ENCODE measurements at places on chromosomes 7 and 10.

DNA sequence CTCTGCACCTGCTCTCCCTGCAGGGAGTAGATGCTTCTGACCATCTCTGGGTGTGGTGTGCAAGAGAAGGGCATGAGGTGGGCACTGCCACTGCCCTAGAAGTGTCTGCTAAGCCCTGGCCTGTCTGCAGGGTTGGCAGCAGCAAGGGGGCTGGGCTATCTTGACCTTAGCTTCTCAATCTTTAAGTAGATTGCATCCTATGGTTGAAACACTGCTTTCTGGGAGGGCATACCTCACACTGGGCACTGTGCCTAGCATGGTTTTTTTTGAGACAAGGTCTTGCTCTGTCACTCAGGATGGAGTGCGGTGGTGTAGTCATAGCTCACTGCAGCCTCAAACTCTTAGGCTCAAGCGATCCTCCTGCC, 54.9 kb downstream of the CLIP2 start:
- DNase-seq: no peak

DNA sequence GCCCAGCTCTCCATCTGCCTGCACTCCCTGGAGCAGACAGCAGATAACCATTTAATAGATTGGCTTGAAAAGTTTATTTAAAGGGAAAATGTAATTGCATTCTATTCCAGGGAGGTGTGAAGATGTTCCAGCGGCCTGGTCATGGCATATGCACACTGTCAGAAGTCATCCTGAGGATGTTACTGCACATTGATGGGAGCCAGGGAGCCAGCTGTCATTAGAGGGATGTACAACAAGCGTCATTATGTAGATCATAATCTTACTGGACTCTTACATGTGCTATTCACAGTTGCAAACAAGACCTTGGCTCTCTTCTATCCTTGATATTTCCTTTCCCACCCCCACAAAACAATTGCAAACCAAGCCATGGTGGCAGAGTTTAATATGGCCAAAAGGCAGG, 65.4 kb downstream of the FAM204A start:
- DNase-seq: no peak

GRCh38 chr7:13035233-13035632, 347.8 kb downstream of the ARL4A start:
- no peak for DNase-seq

- no peak for DNase-seq
These were observed 92.1 kb downstream of the PPP1R3C start for GRCh38 chr10:91540733-91541132.

DNA sequence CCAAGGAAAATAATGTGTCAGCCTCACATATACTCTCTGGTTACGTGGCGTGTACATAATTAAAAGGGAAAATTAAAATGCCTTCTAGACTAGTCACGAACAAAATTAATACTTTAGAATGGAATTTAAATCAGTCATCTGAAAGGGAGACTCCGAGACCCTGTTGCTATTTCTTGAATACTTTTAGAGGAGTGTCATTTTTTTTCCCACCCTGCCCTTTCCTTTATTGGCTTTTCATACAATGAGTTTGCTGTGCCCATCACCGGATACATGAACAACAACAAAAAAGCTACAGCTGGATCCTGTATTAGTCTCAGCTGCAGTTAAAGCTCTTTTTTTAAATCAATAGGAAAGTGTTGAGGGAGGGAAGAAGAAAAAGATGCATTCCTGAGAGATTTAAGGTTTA, 20.1 kb downstream of the CYTH3 start:
- no peak for DNase-seq

DNA sequence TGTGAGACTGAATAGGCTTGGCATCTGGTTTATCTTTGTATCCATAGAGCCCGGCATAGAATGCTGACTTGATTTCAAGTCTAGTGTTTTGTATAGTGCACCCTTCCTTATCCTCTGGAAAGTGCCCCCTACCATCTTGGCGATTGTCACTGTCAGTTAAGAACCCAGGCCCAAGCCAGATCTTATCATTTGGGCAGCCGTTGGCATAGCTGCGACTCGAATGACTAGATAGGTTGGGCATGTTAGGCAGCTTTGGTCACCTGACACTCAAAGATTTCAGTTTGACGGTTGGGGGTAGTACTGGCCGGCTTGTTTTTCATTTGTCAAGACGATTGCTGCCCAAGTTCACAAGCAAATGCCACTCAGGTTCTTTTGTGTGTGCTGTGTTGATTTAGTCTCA, 6.6 kb downstream of the NIPSNAP2 start:
- DNase-seq: no peak

GRCh38 chr7:117399820-117400422, 27.4 kb downstream of the ASZ1 start:
- DNase-seq: no peak

GRCh38 chr7:112071856-112072255, 134.3 kb downstream of the DOCK4 start:
- no peak for DNase-seq

DNA sequence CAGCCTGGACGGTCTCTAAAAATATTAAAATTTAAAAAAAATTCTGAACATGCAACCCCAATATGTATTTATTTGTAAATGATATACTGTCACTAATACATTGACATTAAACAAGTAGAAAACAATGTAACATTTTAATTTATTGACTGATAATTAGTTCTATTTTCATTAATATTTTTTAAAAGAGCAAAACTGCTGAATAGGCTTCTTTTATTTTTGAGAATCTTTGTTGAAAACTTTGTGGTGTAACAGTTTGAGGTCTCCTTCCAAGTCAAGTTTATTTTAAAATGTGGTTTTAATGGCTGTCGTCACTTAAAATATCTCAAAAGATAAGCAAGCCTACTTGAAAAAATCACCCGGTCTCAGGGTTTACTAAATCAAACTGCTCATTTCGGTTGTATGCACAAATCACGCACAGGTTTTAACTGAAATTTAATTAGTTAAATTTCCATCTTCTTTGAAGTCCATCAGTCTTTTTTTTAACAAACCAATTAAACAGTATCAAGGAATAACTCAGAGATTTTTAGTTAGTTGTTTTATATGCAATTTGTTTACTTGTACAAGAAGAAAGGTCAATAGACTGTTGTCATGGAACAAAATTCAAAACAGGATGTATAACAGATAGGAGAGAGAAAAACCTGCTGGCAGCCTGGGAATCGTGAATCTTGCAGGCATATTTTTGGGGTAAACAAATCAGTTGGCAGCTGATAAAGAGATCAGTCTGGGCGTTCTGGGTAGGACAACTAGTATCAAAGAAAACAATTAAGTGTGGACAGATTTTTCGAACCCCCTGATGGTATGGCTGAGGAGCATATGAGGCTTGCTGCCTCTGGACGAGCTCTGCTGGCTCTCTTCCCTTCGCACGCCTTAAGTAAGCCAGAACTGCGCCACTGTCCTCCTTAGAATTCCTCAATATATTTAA, 9.7 kb upstream of the EDRF1 start:
- no peak for DNase-seq

DNA sequence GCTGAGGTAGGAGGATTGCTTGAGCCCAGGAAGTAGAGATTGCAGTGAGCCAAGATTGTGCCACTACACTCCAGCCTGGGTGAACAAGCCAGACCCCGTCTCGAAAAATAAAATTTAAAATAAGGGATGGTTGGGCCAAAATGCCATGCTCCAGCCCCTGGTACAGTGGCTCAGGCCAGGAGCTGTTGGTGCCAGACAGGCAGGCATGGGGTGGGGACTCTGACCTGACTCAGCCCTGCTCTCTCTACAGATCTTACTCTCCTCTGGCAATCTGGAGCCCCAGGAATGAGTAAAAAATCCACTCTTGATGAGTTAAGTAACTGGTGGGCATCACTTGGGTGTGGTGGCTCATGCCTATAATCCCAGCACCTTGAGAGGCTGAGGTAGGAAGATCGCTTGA, 8.4 kb upstream of the TMEM120A start:
- no peak for DNase-seq

- no peak for DNase-seq
These were observed 26.5 kb upstream of the PRKAG2 start for GRCh38 chr7:151903249-151904032.

DNA sequence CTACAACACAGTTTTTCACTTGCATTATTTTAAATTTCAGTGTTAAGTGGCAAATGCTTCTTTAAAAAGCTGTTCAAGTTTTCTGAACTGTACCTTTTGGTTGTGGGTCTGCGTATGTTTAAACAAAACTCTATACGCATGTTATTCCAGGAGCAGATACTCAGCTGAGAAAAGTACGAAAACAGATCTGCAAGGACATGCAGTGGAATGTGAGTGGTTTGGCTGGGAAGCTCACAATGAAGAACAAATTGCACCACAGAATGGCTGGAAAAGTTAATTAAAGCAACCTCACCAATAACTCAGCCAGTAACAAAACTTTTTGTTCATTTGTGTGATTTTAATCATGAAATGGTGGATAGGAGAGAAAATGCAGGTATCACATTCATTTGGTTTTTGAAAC, 17.6 kb downstream of the GLI3 start:
- DNase-seq: no peak

- DNase-seq: no peak
These were observed 46.7 kb downstream of the RNLS start for GRCh38 chr10:88536437-88536836.

DNA sequence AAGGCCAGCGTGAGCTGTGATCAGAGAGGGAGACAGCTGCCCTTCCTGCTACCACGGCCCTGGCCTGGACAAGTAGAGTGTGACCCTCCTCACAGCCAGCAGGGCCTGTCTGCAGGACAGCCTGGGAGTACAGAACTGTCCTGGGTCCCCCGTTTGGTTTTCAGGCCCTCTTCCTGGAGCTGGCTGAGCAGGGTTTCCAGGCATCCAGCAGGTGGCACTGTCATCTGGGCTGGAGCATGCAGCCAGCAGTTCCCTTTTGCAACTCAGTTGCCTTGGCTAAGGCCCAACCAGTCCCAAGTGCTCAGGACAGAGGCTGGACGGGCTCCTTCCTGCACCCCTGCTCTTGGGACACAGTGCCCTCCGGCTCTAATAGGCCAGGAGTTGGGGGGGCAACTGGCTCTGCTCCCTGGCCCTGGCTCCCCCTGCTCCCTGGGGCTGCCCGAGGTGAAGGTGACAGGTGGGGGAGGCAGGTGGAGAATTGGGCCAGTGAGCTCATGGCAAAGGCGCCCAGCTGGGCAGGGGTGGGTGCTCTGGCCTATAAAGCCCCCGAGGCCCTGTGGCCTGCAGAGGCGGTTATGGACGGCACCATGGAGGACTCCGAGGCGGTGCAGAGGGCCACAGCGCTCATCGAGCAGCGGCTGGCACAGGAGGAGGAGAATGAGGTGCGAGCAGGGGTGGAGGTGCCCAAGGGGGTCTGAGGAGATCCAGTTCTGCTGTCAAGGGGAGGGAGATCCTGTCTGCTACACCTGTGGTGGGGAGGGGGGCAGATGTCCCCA, at the start of gene ANKRD2:
Gene ANKRD2 (plus strand): TSS at position 566 of the 776 bp plus-strand sequence. CDS start 10 bp downstream, at position 576.
- peak; percentile 68 for DNase-seq

DNA sequence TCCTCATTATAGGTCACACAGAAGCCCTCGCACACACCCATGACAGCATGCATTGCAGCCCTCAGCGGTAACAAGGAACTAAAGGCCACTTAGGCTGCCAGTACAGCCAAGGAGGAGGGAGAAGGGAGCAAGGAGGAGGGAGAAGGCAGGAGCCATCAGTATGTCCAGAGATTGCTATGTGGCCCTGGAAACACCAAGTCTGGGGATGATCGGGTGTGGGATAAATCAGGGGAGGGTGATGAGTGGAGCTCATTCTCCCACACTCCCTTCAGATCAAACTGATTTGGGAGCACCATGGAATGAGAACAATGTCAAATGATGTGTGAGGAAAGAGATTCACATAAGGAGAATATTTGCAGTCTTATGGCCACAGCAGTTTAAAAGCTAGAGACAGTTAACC, 350.9 kb downstream of the TNS3 start:
- no peak for DNase-seq

- DNase-seq: no peak
These were observed 33.2 kb downstream of the DOCK4 start for GRCh38 chr7:112172870-112173567.

DNA sequence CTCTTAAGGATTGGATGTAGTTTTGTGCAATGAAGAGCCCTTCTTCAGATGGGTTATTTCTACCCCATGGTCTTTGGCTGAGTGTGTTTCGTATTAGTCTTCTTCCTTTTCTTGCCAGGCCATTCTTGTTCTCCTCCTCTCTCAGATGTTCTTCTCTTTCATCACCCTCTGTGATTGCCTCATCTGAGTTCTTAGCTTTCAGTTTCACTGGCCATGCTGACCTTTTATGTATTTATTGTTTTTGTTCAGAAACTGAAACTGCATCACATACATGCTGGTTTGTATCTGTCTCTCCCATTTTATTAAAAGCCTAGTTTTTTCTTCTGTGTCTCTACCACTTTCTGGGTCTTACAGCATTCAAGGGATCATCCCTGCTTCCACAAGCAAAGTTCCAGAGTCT, 21.7 kb upstream of the PCGF5 start:
- DNase-seq: no peak

DNA sequence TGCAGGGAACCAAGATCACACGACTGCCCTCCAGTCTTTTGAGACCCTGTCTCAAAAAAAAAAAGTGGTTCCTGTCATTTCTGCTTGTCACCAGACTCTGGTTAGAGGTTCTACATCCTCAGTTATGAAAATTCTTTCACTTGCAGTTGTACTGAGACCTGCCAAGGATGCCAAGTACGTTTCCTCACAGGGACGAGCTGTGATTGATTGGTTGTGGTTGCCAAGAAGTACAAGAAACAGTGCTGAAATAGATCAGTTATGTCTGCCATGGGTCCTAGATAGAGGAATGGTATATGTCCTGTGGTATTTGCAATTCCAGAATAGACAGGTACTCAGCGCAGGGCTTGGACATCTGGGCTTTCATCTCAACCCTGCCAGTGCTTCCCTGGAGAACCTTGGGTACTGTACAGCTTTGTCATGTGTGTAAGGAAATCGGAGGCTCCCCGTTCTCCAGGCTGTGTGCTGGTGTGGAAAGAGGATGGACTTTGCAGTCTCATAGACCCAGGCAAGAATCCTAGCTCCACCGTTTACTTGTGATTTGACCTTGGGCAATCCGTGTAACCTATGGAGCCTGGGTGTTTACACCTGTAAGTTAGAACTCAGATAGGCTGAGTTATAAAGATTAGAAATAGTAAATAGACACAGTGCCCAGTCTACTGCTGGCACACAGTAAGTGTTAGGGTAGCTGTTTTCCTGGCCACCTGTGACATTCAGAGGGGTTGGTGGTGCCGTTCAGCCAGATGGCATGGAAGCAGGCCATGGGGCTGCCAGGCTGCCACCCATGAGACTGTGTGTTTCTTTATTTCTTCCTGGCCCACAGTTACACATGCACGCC, 53.0 kb downstream of the COL13A1 start:
- DNase-seq: no peak

GRCh38 chr10:132867801-132868644, 74.3 kb downstream of the CFAP46 start:
- DNase-seq: no peak

- no peak for DNase-seq
These were observed 11.7 kb downstream of the CPA5 start for GRCh38 chr7:130356121-130356875.

DNA sequence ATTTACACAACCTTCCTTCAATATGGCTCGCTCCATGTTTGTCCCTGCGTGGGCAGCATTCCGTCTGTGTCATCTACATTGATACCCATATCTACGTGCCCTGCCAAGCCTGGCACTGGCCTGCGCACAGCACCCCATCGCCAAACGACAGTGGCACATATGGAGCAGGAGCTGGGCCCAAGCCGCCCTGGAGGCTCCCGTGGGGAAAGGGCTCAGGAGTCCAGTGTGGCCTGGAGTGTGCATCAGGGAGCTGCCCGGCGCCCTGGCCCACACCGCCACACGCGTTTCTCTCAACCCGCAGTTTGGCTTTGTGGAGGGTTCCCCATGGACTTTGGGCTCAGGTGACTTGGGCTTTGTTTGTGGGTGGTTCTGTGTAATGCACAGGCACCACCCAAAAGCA, 273.2 kb downstream of the PTPRN2 start:
- no peak for DNase-seq

GRCh38 chr10:122307669-122308416, 36.7 kb downstream of the BTBD16 start:
- no peak for DNase-seq

Data from stimulated activated naive CD8-positive, alpha-beta T cell treated with anti-CD3 and anti-CD28 coated beads, Interleukin-15, Interleukin-2, amounts not matched to agents 100 U/mL and 50 U/mL, for 24 hours (primary cell).